ENCODE measurements at places on chromosomes 5 and 9.

GRCh38 chr9:127555840-127556820 lies 55.9 kb upstream of the STXBP1 start:
- no peak for DNase-seq

DNA sequence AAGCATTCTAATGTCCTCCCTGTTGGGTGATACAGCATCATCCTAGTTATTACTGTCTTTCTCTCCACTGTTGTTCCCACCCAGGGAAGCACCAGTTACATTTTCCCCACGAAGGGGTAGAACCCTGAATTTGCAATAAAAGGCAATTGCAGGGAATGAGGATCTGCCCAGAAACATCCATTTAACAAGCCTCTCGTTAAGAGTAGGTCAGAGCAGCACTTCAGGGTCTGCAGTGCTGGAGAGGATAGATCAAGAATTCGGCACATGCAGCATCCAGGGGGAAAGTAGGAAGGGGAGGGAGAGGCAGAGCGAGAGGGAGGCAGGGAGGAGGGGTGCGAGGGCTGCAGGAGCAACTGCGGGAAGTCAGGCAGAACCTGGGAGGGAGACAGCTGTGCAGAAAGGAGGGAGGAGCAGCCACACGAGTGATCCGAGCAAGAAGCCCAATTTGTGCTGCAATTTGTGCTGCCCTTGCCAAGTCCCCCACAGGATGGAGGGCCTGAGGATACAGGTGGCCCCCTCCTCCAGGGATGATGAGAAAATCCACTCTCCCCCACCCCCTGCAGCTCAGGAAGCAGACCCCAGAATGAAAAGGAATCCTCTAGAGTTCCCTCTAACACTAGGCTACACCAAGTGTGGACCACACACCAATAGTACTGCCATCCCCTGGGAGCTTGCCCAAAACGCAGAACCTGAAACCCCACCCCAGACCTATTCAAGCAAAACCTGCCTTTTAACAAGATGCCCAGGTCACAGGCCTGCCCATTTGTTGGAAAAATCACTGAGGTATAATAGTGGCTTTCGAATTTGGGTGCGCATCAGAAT lies 62.2 kb downstream of the EPB41L4B start:
- no peak for DNase-seq

- no peak for DNase-seq
These were observed 340.0 kb upstream of the EDIL3 start for GRCh38 chr5:84724683-84725082.

DNA sequence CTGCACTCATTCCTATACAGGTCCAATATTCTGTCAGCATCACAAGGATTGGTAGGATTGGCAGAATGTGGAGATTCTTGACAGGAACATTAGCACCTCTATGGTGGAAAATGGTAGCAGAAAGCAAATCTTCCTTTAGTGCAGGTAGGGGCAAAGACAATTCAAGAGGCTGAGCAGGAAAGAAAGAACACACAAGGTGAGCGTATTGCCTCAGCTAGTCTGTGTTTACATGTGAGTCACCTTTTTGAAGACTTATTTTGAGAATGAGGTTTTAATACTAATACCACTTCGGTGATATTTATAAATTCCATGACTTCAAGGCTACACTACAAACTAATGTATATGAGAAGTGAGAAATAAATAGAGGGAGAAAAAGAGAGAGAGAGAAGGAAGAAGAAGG lies 717.0 kb downstream of the BRINP1 start:
- DNase-seq = no peak

DNA sequence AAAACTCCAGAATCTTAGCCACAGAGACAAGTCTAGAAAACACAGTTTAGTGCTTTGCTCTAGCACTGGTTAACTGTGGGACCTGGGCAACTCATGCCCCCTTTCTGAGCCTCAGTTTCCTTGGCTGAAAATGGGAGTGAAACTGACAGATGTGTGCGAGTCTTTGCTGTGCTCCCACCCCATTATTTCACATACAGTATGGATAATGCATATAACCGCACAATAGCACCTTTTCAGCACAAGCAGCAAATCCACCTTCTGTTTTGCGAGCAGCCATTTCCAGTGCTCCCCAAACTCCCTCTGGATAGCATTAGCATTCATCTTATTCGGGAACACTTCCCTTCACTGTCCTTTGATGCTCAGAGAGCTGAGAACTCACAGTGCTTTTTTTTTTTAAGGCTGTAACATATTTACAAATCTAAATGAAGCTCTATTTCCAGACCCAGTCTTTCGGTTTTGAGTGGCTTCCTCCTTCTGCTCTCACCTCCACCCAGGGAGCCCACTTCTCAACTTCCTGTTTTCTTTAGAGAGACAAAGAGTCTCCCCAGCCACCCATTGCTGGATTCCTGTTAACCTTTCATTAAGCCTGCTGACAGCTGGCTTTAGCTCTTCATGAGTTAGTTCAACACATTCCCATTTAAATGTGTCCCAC lies 49.2 kb downstream of the TIMD4 start:
- DNase-seq = peak; percentile 9

- DNase-seq = no peak
These were observed 21.1 kb downstream of the ANKDD1B start for GRCh38 chr5:75632321-75632720.
